Activated CD4-positive, alpha-beta T cell treated with anti-CD3 and anti-CD28 coated beads, Interleukin-2, amount 10 ng/mL, durations not matched to agents 7 days and 5 days (primary cell): ENCODE measurements at places on chromosomes 13 and 19. TPM values are rescaled to one million over a fixed set of nuclear protein-coding genes. Genes with fewer than 3 reads are reported as not detected.

FIZ1 gene
- 16.9 TPM for total RNA-seq

NFIX gene
- 1.5 TPM for total RNA-seq

DLL3 gene
- 0.35 TPM for total RNA-seq

GPC5 gene
- total RNA-seq: not detected

GARIN5A gene
- not detected for total RNA-seq

SERP2 gene
- not detected for total RNA-seq

ZNF846 gene
- total RNA-seq: 6.9 TPM

LILRB2 gene
- total RNA-seq: not detected

CLASRP gene
- 101 TPM for total RNA-seq

ZNF763 gene
- 1.9 TPM for total RNA-seq

KIR3DL2 gene
- 3.1 TPM for total RNA-seq

MCEMP1 gene
- total RNA-seq: not detected

TMEM59L gene
- total RNA-seq: 0.12 TPM
